PC-3 (cell line): ENCODE measurements at places on chromosomes 16 and 17.

GRCh38 chr17:64205804-64206203 lies 57.3 kb downstream of the TEX2 start:
- H3K36me3 ChIP-seq, result no peaks in the 10 kb centered on the region
- no peak for DNase-seq
- no peak overlapping the region for H3K4me3 ChIP-seq

- no peaks in the 10 kb centered on the region for H3K4me1 ChIP-seq
- H3K36me3 ChIP-seq, result no peaks in the 10 kb centered on the region
- DNase-seq, result no peak
- no peak overlapping the region for H3K27ac ChIP-seq
- H3K27me3 ChIP-seq, result no peaks in the 10 kb centered on the region
Observed at GRCh38 chr17:57588086-57588485, 157.0 kb downstream of the CCDC182 start.

GRCh38 chr17:27514595-27515413 lies 58.6 kb downstream of the KSR1 start:
- no peaks in the 10 kb centered on the region for H3K4me1 ChIP-seq
- no peaks in the 10 kb centered on the region for H3K36me3 ChIP-seq
- H3K27ac ChIP-seq, result no peak overlapping the region
- no peak overlapping the region for H3K4me3 ChIP-seq
- DNase-seq, result no peak

GRCh38 chr16:76478105-76478504 lies 200.9 kb downstream of the CNTNAP4 start:
- no peak overlapping the region for H3K4me3 ChIP-seq
- H3K27ac ChIP-seq, result no peak overlapping the region
- DNase-seq, result no peak
- H3K36me3 ChIP-seq, result no peaks in the 10 kb centered on the region
- H3K27me3 ChIP-seq, result peaks cover 31% of the 10 kb centered on the region

GRCh38 chr17:42010898-42011516 lies 6.2 kb downstream of the DNAJC7 start:
- DNase-seq, result peak; percentile 23
- no peak overlapping the region for H3K27ac ChIP-seq
- no peaks in the 10 kb centered on the region for H3K27me3 ChIP-seq

DNA sequence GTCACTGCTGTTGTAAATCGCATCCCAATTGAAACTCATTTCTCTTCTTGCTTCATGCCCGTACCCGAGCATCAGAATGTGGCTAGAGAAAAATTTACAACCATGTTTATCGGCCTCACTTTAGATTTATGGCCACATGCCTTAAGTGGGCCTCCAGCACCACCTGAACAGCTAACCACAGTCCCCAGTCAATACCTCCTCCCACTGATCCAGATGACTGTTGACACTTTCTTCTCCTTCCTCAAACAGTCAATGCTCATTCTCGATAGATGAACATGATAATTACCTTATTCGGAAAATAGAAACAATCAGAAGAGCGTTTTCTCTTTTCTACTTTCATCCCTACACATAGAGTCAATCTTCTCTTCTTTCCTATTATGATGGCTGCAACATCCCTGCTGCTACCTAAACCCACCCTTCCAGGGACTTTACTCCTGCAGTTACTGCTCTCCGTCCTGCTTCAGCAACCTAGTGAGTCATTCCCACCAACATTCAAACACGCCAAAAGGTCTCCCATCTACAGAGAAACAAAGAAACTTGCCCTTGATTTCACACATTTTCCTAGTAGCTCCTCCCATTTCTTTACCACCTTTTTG lies 416.3 kb upstream of the MAF start:
- H3K4me1 ChIP-seq, result no peaks in the 10 kb centered on the region
- no peak for DNase-seq
- H3K4me3 ChIP-seq, result no peak overlapping the region
- no peaks in the 10 kb centered on the region for H3K36me3 ChIP-seq
- peaks cover 3% of the 10 kb centered on the region; the same call in 1 of the 2 replicates for H3K27me3 ChIP-seq
- no peak overlapping the region for H3K27ac ChIP-seq

DNA sequence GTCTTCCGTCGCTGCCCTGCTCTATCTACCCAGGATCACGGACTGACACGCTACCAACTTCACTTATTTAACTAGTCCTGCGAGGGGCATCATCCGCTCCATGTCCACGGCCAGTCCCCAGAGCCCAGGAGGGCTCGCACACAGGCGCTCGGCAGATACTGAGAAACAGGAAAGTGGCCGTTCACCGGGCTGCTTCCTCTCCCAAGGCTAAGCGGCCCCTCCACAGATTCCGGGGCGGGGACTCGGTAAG lies 388 bp downstream of the OXLD1 start:
- H3K4me3 ChIP-seq, result peak overlapping the region; percentile 93
- peak overlapping the region; percentile 69 for H3K27ac ChIP-seq
- peaks cover 15% of the 10 kb centered on the region for H3K36me3 ChIP-seq
- no peak for DNase-seq
- H3K4me1 ChIP-seq, result peaks cover 35% of the 10 kb centered on the region

DNA sequence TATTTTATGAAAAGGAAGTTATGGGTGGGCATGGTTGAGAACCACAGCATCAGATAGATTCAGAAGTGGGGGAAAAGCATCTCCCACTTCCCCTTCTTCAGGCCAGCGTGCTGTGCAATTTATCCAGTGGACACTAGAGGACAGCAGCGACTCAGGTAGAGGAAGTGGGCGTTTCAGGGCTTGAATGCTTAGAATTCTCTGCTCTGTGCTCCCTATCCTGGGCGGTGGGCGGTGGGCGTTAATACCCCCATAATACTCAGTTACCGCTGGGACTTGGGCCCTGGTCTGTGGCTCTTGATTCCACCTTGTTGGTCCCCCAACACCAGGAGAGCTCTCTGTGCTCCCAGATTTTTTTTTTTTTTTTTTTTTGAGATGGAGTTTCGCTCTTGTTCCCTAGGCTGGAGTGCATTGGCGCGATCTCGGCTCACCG lies 3.7 kb upstream of the LYZL6 start:
- H3K27me3 ChIP-seq, result 0 out of 2 replicates have a peak, but pooled peaks cover 7% of the 10 kb centered on the region
- H3K4me3 ChIP-seq, result peak overlapping the region; percentile 63
- H3K27ac ChIP-seq, result no peak overlapping the region
- no peaks in the 10 kb centered on the region for H3K4me1 ChIP-seq
- H3K36me3 ChIP-seq, result no peaks in the 10 kb centered on the region
- peak; percentile 62 for DNase-seq

GRCh38 chr16:85851034-85851785 lies 47.8 kb upstream of the IRF8 start:
- DNase-seq, result no peak
- no peak overlapping the region for H3K27ac ChIP-seq
- H3K4me1 ChIP-seq, result no peaks in the 10 kb centered on the region
- H3K4me3 ChIP-seq, result no peak overlapping the region
- no peaks in the 10 kb centered on the region for H3K36me3 ChIP-seq
- H3K27me3 ChIP-seq, result peaks cover 62% of the 10 kb centered on the region

GRCh38 chr17:28774206-28774605 lies 30.4 kb downstream of the TRAF4 start:
- no peaks in the 10 kb centered on the region for H3K36me3 ChIP-seq
- no peak for DNase-seq
- no peaks in the 10 kb centered on the region for H3K27me3 ChIP-seq
- no peaks in the 10 kb centered on the region for H3K4me1 ChIP-seq
- no peak overlapping the region for H3K27ac ChIP-seq

DNA sequence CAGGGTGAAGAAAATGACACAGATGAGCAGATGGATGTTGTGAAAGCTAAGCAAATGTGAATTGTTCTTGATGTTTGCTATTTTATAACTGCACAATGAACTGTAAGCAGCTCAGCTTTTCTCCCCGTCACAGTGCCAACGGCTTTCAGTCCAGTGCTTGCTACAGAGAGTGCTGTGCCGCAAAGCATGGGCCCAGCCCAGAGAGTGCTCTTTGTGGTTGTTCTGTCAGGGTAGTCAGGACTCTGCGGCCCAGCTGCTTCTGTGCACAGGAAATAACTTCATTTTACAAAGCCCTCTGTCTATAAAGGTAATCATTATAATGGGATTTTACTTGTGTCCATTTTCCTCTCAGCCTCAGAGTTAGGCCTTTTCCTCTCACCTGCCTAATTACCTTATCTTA lies 39.1 kb downstream of the CDRT15 start:
- H3K27me3 ChIP-seq, result no peaks in the 10 kb centered on the region
- no peak for DNase-seq
- no peaks in the 10 kb centered on the region for H3K4me1 ChIP-seq
- no peak overlapping the region for H3K4me3 ChIP-seq
- peaks cover 3% of the 10 kb centered on the region; the same call in 1 of the 2 replicates for H3K36me3 ChIP-seq

DNA sequence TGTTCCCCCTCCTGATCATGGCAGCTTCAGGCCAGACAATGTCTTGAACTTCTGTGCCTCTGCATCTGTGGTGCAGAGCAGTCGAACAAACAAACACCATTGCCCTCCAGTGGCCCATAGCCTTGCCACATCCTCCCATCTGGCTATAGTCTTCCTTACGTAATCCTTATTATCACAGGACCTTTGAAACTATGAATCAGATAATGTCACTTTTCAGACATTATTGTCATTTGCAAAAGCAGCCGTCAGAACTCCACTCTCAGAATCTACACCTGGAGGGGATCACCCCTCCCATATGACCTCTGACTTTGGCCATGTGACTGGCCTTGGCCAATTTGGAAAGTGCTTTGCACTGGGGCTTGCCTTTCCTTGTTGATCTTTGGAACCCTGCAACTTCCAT lies 387.3 kb downstream of the MAF start:
- no peaks in the 10 kb centered on the region for H3K4me1 ChIP-seq
- DNase-seq, result no peak
- H3K36me3 ChIP-seq, result no peaks in the 10 kb centered on the region
- H3K4me3 ChIP-seq, result no peak overlapping the region

DNA sequence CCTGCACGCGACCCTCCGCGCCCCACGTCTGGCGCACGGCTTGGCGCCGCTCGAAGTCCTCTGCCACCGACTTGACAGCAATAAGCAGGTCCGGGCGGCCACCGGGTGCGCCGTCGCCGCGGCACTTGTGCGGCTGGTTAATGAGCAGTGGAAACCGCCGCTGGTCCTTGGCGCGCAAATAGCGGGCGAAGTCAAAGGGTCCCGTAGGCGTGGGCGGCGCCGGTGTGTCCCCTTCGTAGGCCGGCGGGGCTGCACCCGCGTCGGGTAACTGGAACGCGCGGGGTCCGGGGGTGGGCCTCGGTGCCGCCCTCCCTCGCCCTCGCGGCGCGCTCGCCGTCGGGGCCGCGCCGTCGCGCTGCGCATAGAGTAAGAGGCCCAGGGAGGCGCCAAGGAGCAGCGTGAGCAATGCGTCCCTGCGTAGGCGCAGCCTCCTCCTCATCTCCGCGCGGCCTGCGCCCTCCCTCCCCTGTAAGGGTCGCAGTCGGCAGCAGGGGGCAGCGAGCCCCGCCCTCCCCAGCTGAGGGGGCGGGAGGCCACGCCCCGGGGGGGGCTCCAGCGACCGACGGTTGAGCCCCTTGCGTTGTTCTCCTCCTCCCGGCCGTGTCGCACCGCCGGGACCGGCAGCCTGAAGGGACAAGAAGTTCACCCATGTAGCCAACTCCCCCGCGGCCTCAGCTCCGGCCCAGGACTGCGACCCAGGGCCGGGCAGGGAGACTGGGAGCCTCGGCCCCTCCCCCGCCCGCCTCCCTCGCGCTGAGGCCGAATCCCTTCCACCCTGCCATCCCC lies 558 bp downstream of the B3GNT9 start:
- no peaks in the 10 kb centered on the region; the same call in 1 of the 2 replicates for H3K36me3 ChIP-seq
- DNase-seq, result no peak
- no peaks in the 10 kb centered on the region for H3K4me1 ChIP-seq
- peak overlapping the region; percentile 74 for H3K4me3 ChIP-seq
- H3K27me3 ChIP-seq, result no peaks in the 10 kb centered on the region

DNA sequence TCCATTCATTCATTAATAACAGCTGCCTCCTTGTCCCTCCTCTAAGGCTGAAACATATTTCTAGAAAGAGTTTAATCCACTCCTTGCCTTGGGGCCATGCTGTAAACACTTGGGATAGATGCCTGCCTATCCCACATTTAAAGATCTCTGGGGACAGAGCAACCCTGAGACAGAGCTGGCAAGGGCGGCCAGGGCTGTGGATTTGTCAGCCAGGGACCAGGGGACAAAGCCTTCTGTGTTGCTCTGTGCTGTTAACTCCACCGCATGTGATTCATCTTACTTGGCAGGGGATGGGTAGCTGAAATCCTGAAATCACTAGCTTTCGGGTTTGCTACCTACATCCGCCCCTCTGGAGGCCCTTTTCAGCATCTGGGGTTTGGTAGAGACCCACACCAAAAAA lies 392.9 kb downstream of the SLC39A11 start:
- H3K4me1 ChIP-seq, result peaks cover 55% of the 10 kb centered on the region
- H3K27me3 ChIP-seq, result no peaks in the 10 kb centered on the region
- peak overlapping the region; percentile 91 for H3K27ac ChIP-seq
- H3K36me3 ChIP-seq, result no peaks in the 10 kb centered on the region
- H3K4me3 ChIP-seq, result no peak overlapping the region

GRCh38 chr17:11026903-11027302 lies 189.0 kb upstream of the PIRT start:
- H3K27me3 ChIP-seq, result no peaks in the 10 kb centered on the region
- H3K36me3 ChIP-seq, result no peaks in the 10 kb centered on the region
- no peak overlapping the region for H3K4me3 ChIP-seq
- no peaks in the 10 kb centered on the region for H3K4me1 ChIP-seq
- H3K27ac ChIP-seq, result no peak overlapping the region

- no peak for DNase-seq
- no peaks in the 10 kb centered on the region for H3K36me3 ChIP-seq
- no peak overlapping the region for H3K27ac ChIP-seq
- no peaks in the 10 kb centered on the region for H3K4me1 ChIP-seq
- no peaks in the 10 kb centered on the region for H3K27me3 ChIP-seq
- no peak overlapping the region for H3K4me3 ChIP-seq
Observed at GRCh38 chr16:77816293-77816692, 27.9 kb downstream of the VAT1L start.

DNA sequence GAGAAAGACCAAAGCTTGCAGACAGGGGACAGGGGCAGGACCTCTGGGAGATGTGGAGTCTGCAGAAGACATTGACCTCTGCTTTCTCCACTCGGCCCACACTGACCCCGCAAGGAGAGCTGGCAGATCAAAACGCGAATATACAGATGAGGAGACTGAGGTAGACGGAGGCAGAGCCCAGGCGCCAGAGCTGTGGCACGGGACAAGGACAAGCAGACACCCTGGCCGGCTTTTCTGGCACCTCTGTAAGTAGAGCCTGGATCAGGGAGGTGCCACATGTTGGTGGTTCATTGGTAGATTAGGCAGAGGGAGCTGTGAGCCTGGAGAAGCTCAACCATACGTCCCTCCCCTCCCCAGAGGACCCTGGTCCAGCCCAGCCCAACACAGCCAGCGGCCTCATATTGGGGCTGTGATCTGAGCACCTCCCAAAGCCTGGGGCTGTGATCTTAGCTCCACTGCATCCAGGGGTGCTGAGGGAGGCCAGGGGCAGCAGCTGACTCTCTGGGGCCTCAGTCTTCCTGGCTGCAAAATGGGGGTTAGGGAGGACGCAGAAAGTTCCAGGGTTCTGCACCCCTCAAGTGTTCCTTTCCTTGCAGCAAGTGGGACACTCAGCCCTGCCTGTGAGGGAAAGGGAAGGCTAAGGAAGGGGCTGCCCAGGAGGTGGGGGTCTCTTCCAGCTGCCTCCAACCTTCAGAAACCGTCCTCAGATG lies 4.0 kb downstream of the NATD1 start:
- H3K27ac ChIP-seq, result no peak overlapping the region
- no peaks in the 10 kb centered on the region for H3K36me3 ChIP-seq
- no peaks in the 10 kb centered on the region for H3K27me3 ChIP-seq
